ENCODE measurements at places on chromosomes 6 and 20.

DNA sequence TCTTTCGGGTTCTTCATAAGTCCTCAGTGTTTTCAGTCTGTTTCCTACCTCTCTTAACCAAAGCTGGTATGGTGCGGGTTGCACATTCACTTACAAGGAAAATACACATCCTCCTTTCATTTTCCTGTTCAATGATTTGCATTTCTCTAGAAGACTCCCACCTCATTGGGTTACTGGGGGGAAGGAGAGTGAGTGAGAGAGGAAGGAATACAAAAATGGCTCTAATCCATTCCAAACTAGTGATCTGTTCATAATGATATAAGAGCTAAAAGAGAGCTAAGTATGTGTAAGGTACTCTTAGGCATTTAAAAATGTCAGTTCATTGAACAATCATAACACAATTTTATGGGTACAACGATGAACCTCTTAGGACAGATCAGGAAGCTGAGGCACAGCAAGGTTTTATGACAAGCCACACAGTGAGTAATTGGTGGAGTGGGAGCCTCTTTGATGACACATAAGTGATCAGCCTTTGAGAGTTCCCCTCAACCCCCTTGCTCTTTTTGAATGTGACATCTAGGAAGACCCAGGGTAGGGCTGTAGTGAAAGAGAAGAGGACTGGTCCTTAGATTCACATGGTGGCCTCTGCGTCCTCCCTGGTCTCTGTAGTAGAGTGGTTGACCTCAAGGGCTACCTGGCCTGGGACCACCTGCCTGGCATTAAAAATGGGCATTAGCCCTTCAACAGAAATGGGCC lies 328.4 kb upstream of the SOX4 start:
- no peak for DNase-seq

- no peak for DNase-seq
Measured at GRCh38 chr6:130675072-130675471, 152.1 kb upstream of the SMLR1 start.

DNA sequence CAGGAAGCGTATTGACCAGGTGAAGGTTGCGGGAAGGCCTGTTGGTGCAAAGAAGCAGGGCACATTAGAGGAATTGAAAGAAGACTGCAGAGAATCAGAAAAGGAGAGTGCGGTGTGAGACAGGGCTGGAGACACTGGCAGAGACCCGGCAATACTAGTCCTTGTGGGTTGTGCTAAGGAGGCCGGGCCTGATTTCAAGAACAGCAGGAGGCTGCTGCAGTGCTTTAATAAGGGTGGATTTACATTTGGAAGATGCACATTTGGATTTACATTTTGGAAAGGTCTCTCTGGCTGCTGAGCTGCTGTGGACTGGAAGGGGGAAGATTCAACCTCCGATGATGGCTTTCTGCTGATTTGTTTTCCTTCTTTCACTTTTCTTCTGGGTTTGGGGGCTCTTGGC lies 167.8 kb downstream of the SLC24A3 start:
- no peak for DNase-seq

- no peak for DNase-seq
Measured at GRCh38 chr20:57078116-57078515, 188.3 kb downstream of the BMP7 start.

- no peak for DNase-seq
Measured at GRCh38 chr6:149896491-149896890, 1.4 kb downstream of the RAET1E start.

DNA sequence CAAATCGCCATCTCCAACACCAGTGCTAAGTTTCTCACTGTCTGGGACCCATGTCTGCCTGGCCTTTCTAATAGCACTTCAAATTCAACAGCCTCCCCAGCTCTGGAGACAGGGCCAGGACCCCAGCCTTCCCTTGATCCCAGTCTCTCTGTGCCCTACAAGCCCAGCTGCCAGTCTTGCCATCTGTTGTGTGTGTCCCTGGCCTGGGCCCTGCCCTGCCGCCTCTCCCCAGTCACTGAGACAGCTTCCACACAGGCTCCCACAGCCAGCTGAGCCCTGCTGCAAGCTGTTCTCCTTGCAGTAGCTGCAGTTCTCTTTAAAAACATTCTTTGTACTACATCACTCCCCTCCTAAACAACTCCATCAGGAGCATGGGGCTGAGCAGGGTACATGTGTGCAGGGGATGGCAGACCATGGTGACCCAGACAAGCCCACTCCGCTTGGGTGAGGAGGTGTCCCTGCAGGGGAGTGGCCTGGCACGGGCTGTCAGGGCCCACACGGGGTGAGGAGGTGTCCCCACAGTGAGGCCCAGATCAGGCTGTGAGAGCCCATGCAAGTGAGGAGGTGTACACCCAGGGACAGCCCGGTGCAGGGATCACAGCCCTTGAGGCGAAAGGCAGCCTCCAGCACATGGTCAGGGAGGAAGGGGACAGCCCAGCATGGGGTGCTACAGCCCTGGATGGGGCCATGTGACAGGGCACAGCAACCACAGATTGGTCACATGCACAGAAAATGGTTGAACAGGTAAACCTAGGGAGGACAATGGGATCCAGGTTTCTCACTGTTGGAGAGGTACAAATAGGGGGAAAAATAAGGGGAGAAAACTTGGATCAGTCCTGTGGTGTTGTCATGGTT lies 16.2 kb downstream of the CST7 start:
- no peak for DNase-seq

- no peak for DNase-seq
Measured at GRCh38 chr6:53837865-53838769, 43.3 kb downstream of the LRRC1 start.

GRCh38 chr20:4087923-4088322 lies 72.6 kb upstream of the RNF24 start:
- DNase-seq, result no peak

GRCh38 chr20:13166011-13166410 lies 55.1 kb upstream of the ISM1 start:
- DNase-seq, result no peak

- no peak for DNase-seq
Measured at GRCh38 chr6:138680085-138680484, 93.5 kb upstream of the CCDC28A start.

GRCh38 chr6:17725083-17725482 lies 18.4 kb upstream of the NUP153 start:
- no peak for DNase-seq

GRCh38 chr20:47309394-47309793 lies 47.1 kb downstream of the ZMYND8 start:
- no peak for DNase-seq

- no peak for DNase-seq
Measured at GRCh38 chr20:51327251-51327841, 215.2 kb downstream of the NFATC2 start.

DNA sequence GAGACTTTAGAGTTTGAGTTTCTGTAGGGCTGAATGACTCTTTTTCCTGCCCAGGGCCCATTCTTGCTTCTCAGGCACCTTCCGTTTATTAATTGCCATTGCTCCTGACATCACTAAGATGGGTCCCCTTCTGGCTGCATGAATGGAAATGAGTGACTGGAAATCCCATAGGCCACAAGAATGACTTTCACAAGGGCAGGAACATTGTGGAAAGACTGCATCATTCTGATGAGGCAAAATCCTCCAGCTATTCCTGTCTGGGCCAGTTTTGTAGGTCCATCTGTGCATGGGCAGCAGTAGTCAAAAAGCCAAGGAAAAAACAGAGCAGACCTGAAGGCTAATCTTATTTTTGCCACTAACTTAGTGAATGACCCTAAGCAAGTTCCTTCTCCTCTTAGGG lies 19.3 kb downstream of the TMEM74B start:
- DNase-seq, result no peak

DNA sequence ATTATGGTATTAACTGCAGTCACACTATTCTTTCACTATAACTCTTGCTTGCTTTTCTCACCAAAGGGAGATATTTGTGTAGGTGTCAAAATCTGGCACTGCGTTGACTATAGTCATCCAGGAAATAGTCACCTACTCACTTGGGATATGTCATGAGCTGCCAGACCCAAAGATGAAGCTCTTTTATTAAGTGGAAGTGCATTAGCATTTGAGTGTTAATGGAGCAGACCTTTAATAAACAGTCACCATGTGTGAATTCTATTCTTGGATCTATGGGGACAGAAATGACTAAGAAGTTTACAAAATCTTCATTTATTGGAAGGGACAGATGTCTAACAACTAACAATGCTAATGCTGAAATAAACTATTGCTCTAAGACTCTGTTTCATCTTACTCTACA lies 130.1 kb upstream of the NEDD9 start:
- DNase-seq, result no peak

DNA sequence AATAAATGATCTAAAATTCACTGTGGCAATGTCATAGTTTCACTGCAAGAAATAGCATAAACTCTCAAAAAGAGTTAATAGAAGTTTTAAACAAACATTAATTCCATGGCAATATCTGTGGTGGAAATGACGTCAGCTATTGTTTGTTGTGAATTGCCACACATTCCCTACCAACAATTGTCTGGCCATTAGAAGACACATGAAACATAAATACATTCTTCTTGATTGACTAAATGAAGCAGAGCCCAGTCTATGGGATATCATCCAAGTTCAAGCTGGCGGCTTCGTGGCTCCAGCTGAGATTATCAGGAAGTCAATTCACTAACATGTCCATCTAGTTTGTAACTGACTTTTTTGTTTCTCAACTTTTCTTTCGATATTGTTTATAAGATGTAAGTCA lies 369.0 kb downstream of the ARHGAP18 start:
- no peak for DNase-seq

DNA sequence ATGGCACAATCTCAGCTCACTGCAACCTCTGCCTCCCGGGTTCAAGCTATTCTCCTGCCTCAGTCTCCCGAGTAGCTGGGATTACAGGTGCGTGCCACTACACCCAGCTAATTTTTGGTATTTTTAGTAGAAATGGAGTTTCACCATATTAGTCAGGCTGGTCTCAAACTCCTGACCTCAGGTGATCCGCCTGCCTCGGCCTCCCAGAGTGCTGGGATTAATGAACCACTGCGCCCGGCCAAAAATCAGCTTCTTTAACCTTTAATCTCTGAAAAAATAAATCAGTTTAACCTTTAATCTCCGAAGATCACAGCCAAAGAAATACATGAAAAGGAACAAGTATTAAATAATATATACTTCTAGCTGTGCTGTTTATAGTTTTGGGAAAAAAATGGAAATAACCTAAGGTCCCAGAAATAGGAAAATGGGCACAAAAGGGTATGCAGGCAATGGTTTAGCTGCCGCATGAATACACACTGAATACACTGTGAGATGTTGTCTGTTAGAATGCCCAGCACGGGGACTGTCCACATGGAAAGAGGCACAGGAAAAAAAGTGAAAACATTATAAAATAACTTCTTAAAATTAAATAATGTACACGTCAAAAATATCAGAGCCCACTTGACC lies 1.6 kb downstream of the NQO2 start:
- DNase-seq, result no peak

DNA sequence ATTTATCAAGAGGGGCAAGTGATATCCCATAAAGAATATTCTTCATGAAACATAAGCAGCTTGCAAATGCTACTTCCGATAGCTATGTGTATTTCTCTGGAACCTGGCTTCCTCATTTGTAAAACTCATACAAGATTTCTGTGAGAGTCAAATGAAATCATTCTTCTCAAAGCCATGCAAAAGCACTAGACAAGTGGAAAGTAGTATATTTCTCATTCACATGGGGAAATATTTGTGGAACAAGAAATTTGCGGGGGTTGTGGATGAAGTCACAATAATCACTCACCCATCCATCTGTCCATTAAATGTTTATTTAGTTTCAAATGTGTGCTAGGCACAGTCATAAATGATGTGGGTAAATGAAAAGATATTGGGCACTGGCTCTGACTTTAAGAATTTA lies 150.5 kb downstream of the IPCEF1 start:
- DNase-seq, result no peak

DNA sequence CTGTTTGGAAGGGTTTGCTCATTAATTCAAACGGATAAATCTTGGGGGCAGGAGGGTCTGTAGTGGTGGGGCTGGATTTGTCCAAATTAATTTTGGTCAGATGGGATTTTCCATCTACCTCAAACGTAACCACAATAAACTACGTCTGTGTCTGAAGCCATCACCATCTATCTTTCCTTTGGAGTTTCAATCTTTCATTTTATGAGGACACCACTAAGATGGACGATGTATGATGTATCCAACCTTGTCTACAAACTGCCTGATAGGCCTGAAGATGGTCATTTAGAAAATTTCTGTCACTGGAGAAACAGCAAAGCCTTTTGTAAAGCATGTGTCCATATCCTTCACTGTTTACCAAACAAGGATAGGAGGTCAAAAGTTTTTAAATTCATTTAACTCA lies 138.6 kb upstream of the MARCKS start:
- no peak for DNase-seq

GRCh38 chr20:6954219-6954618 lies 186.7 kb downstream of the BMP2 start:
- no peak for DNase-seq

DNA sequence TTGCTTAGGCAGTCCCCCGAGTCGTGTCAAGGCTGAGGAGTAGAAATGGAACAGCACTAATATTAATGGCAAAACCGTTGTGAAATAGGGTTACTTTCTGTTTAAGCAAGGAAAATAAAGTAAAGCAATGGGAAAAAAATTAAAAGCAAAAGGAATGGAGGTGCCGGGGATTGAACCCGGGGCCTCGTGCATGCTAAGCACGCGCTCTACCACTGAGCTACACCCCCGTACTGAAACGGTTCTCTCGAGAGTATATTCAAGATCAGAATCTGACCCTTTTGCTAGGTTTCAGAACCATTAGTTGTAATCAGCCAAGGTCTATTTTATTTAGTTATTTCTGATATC lies 85.5 kb downstream of the TRIM27 start:
- no peak for DNase-seq

DNA sequence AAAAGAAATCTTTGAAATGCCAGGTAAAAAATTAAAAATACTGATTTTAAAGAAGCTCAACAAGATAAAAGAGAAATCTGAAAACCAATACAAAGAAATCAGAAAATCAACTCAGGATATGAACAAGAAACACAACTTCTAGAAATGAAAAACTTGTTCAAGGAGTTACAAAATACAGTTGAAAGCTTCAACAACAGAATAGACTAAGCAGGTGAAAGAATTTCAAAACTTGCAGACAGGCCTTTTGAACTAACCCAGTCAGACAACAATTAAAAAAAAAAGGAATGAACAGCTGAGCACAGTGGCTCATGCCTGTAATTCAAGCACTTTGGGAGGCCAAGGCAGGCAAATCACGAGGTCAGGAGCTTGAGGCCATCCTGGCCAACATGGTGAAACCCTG lies 57.8 kb downstream of the PDSS2 start:
- no peak for DNase-seq

DNA sequence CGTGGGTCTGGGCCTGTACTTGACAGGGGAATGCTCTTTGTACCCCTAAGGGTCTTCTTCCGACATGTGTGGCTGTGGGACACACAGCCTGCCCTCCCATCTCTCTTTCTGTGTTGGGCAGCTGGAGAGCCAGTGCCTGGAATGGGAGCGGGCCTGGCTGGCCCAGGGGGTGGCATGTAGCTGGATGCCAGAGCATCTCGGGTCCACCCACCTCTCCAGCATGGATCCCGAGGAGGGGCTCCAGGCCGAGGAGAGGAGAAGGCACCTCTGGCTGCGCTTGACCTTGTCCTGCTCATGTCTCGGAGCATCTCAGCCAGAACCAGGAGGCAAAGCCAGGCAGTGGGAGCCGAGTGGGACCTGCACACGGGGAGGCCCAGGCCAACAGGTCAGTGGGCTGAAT lies 16.0 kb downstream of the CDH4 start:
- no peak for DNase-seq

- no peak for DNase-seq
Measured at GRCh38 chr6:157537556-157537955, 156.6 kb downstream of the ZDHHC14 start.
